Left lung (tissue), 14 donors: ENCODE measurements at places on chromosomes 5 and 9.

DNA sequence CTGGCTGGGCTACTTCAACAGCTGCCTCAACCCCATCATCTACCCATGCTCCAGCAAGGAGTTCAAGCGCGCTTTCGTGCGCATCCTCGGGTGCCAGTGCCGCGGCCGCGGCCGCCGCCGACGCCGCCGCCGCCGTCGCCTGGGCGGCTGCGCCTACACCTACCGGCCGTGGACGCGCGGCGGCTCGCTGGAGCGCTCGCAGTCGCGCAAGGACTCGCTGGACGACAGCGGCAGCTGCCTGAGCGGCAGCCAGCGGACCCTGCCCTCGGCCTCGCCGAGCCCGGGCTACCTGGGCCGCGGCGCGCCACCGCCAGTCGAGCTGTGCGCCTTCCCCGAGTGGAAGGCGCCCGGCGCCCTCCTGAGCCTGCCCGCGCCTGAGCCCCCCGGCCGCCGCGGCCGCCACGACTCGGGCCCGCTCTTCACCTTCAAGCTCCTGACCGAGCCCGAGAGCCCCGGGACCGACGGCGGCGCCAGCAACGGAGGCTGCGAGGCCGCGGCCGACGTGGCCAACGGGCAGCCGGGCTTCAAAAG lies 36.9 kb upstream of the TTC1 start:
- DNase-seq = peak; percentile 82
- peaks cover 4% of the 10 kb centered on the region for H3K4me1 ChIP-seq
- no peak overlapping the region for H3K4me3 ChIP-seq
- H3K36me3 ChIP-seq = no peaks in the 10 kb centered on the region

- no peaks in the 10 kb centered on the region for H3K27me3 ChIP-seq
- H3K4me1 ChIP-seq = no peaks in the 10 kb centered on the region
- H3K36me3 ChIP-seq = no peaks in the 10 kb centered on the region
- no peak for DNase-seq
Observed at GRCh38 chr5:36778336-36778735, 98.2 kb upstream of the NIPBL start.

GRCh38 chr5:168740092-168740800 lies 161.1 kb upstream of the PANK3 start:
- no peaks in the 10 kb centered on the region for H3K27me3 ChIP-seq
- H3K27ac ChIP-seq = no peak overlapping the region
- no peaks in the 10 kb centered on the region for H3K36me3 ChIP-seq
- H3K4me1 ChIP-seq = no peaks in the 10 kb centered on the region
- no peak for DNase-seq

- H3K4me1 ChIP-seq = peaks cover 12% of the 10 kb centered on the region
- peaks cover 100% of the 10 kb centered on the region for H3K27me3 ChIP-seq
- no peaks in the 10 kb centered on the region for H3K36me3 ChIP-seq
- no peak overlapping the region for H3K4me3 ChIP-seq
- DNase-seq = no peak
Observed at GRCh38 chr5:73231246-73231778, 58.3 kb downstream of the TMEM174 start.

GRCh38 chr9:133347515-133347984 lies 381 bp downstream of the MED22 start:
- H3K36me3 ChIP-seq = peaks cover 73% of the 10 kb centered on the region
- H3K4me3 ChIP-seq = peak overlapping the region; percentile 75
- peak; percentile 32 for DNase-seq
- H3K27me3 ChIP-seq = no peaks in the 10 kb centered on the region

DNA sequence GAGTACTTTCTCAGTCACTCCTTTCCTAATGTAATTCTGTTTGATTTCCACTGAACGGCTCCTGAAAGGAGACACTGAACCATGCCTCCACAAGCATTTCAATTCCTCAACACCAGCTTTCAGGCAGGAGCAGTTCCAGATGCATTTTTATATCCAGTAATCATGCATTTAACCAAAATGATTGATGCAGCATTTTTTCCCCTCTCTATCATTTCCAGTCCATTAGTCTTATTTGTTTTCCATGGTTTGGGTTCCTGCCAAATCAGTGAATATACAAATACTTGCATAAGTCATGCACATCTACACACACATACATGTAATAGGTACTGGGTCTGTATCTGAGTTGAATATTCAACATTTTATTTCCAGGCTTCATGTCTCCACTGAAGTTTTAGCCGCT lies 122.7 kb downstream of the GRIA1 start:
- H3K27me3 ChIP-seq = no peaks in the 10 kb centered on the region
- DNase-seq = no peak
- H3K4me1 ChIP-seq = no peaks in the 10 kb centered on the region
- no peak overlapping the region for H3K27ac ChIP-seq
- no peak overlapping the region for H3K4me3 ChIP-seq

DNA sequence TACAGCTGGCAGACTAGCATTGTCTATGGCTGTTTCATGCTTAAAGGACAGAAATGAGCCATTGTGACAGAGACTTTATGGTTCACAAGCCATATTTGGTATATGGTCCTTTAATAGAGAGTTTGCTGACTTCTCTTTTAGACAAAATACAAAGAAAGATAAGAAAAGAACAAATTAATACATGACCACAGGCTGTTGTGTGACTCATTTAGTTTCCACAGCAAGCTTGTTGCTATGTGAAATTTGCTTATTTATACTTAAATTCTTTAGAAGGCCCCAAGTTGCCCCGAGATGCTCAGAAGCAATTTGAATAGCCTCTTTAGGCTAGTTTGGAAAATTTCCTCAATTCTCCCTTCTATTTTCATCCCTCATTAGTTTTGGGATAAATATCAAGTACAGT lies 315.3 kb upstream of the RPS23 start:
- DNase-seq = no peak
- H3K27me3 ChIP-seq = no peaks in the 10 kb centered on the region
- no peak overlapping the region for H3K27ac ChIP-seq

- no peak for DNase-seq
- no peak overlapping the region for H3K4me3 ChIP-seq
- no peaks in the 10 kb centered on the region for H3K27me3 ChIP-seq
- H3K27ac ChIP-seq = no peak overlapping the region
- no peaks in the 10 kb centered on the region for H3K4me1 ChIP-seq
Observed at GRCh38 chr5:122412966-122413365, 100.9 kb downstream of the SNCAIP start.

GRCh38 chr9:135985459-135985774 lies 24.2 kb upstream of the UBAC1 start:
- no peaks in the 10 kb centered on the region for H3K27me3 ChIP-seq
- DNase-seq = no peak
- H3K4me3 ChIP-seq = no peak overlapping the region
- peaks cover 7% of the 10 kb centered on the region for H3K4me1 ChIP-seq
- H3K27ac ChIP-seq = no peak overlapping the region
